Pancreas (tissue), 10 donors: ENCODE measurements at places on chromosomes 6 and 20. TPM values are rescaled to one million over a fixed set of nuclear protein-coding genes. Genes with fewer than 3 reads are reported as not detected.

DNA sequence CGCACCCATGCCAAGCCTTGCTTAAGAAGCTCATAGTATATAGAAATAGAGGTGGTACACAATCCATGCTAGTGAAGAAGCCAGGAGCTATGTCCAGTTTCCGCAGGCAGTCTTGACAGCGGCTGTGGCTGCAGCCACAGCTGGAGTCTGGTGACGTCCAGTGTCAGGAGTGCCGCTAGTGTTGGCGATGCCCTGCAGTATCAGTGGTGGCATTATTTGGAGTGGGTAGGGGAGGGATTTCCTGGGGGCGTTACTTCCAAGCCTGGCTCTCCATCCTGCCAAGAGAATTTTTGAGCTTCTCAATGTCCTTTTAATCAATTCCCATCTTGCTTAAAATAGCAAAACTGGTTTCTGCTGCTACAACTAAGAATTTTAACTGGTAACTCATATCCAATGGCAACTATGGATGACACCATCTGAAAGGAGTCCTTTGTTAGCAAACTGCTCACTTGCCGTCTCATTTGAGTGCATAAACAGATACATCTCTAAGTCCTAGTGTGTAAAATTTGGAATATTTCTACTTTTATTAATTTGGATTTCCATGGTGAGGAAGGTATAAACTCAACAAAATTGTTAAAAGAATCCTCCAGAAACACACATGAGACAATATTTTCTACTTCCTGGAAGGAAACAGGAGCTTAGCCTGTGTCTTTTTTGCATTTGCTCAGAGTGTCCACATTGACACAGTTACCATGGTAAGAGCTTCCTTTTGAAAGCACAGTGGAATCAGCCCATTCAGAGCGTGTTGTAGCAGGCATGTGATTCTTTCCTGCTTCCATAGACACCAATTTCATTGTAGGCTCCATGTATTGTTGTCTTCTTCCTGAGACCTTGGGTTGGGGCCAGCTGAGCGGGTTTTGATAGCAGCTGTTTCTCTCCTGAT, 44.6 kb upstream of the PXDC1 start:
- no peak for DNase-seq

- no peak for DNase-seq
Observed at GRCh38 chr20:63248835-63249591, 5.2 kb downstream of the NKAIN4 start.

The PNLDC1 gene
- 0.43 TPM for total RNA-seq

DNA sequence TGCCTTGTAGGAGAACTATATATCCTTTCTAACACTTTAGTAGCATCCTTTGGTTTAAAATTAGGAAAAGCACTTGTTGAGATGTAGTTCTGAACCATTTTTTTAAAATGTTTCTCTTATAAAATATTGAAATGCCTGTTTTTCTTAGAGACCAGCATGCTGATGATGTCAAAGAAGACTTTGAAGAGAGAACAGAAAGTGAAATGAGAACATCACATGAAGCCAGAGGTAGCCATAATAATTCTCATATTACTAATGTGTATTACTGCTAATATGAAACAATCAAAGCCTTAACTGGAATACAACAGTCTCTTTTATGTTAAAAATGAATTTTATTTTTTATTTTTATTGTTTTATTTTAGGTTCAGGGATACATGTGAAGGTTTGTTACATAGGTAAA, 102.0 kb downstream of the SAMD3 start:
- no peak for DNase-seq

- DNase-seq: no peak
Observed at GRCh38 chr20:37480919-37481318, 40.1 kb upstream of the NNAT start.

DNA sequence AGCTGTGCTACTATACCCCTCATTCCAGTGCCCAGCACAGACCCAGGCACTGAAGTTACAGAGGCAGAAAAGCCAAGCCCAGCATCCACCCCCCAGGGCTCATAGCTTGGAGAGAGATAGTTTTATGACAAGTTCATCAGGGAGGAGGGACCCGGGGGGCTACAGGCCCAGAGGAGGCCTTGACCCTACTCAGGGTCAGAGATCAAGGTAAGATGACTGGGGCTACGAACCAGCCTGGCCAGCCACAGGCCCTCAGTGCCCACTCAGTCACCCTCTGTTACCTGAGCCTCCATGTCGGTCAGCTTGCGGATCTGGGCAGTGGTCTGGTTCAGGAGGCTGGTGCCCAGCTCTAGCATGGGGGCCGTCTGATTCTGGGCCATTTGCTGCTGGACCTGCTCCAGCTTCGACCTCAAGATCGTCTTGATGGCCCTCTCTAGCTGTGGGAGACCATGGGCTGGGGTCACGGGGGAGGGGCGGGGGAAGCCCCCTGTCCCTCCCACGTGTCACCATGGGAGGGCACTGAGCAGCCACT, 26.1 kb downstream of the ANGPT4 start:
- DNase-seq: no peak

GRCh38 chr6:19137505-19137904, 699.7 kb upstream of the ID4 start:
- no peak for DNase-seq

The SMLR1 gene
- total RNA-seq: not detected

The BANF2 gene
- 6.4 TPM for total RNA-seq

GRCh38 chr6:118886641-118887040, 7.3 kb upstream of the ASF1A start:
- DNase-seq: no peak

GRCh38 chr6:167828325-167828956, 1.7 kb downstream of the AFDN start:
- no peak for DNase-seq

DNA sequence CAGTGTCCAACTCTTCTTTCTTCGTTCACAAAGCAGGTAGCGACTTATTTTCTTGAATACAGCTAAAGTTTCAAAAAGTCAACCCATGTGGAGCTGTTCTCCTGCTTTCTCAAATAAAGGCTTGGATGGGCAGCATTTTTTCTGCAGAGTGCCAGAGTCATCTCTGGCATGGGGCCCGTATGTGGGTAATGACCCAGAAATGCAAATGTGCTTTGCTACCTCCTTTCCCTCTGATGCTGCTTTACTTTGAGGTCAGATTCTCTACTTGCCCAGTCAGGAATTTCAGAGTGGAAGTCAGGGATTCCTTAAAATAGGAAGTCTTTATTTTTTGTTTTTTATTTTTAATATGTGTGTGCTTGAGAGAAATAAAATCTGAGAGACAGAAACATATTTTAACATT, 4.9 kb downstream of the NKAIN2 start:
- DNase-seq: no peak

- no peak for DNase-seq
Observed at GRCh38 chr20:58688840-58689239, 3.8 kb upstream of the NPEPL1 start.

- no peak for DNase-seq
Observed at GRCh38 chr6:165689699-165690098, 26.7 kb upstream of the PDE10A start.

- no peak for DNase-seq
Observed at GRCh38 chr6:104896914-104897313, 37.2 kb upstream of the HACE1 start.

DNA sequence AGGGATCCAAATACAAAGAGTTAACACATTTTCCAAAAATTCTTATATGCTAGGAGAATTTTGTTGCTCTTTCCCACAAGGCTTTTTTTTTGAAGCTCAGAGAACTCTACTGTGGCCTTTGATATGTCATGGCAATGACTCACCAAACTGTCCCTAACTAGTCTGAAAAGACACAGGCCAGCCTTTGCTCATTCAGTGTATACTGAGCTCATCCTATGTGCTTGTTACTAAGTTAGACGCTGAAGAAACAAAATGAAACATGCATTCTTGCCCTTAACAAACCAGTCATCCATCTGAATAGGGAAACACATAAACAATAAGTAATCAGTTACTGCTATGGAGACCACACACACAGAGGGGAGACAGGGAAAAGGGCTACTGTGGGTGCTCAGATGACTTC, 291.8 kb downstream of the FOXC1 start:
- no peak for DNase-seq

The SNX5 gene
- total RNA-seq: 20.5 TPM

The SIRPB2 gene
- total RNA-seq: 0.35 TPM

The CD83 gene
- 5.1 TPM for total RNA-seq

DNA sequence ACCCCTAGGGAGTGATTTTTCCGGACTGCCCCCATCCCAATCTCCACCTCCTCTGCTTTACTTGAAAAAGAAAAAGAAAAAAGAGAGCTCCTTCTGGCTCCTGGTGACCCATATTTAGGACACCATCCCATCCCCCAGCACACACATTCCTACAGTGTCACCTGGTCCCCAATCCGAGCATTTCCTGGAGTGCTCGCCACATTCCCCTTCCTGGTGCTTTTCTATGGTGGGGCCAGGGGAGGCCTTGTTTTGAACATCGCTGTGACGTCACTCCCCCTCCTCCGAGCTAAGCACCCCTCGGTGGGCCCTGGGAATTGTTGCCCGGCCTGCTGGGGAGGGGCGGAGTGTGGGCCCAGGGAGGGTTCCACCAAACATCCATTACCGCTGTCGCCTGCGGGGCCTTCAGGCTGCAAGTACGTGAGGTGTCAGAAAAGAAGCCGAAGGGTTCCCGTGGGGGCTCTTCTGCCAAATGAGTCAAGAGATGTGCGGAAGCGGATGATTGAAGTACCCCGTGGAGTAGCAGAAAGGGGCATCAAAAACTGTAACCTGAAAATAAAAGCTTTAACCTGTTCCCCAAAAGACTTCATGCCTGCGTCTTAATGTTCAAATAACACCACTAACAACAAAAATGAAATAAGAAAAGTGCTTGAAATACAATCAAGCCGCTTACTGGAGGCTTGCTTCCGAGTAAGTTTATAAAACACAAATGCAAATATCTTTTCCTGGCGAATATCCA, 2.8 kb upstream of the FOXC1 start:
- no peak for DNase-seq

- DNase-seq: no peak
Observed at GRCh38 chr6:28860581-28860980, 63.2 kb downstream of the TRIM27 start.

The BEND3 gene
- total RNA-seq: 2.9 TPM

DNA sequence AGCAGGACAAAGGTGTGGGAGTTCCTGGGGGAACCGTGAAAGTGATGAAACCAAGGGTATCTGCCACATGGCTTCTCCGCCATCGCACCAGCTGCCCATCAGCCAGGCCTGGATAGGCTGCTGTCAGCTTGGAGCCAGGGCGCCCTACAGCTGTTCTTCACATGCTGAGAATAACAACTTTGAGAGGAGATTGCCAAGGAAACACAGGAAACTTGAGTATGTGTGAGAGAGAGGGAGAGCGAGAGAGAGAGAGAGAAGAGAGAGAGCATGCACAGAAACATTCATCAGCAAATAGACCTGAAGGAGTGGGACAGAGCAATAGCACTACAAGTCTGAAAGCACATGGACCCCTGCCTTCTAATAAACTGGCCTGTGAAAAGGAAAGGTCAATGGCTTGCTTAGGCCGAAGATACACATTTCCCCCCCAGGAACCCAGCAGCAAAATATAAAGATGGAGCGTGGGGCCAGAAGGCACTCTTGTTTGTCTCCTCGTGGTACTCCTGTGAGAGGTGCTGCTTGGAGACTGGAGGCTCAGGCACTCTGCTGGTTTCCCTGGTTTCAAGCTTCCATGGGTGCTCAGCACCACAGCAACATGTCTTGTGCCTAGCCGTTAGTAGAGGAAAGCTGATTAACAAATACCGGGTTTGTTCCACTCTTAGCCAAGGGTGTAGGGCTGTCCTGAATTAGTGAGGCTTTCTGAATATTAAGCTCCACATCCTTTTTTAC, 53.0 kb downstream of the SNAP25 start:
- no peak for DNase-seq

The LY6G5C gene
- 2.6 TPM for total RNA-seq

The SALL4 gene
- 1.1 TPM for total RNA-seq

GRCh38 chr20:2840138-2840966, at the start of the genes PCED1A and VPS16:
TSS of gene PCED1A (minus strand) at chr20:2840655. CDS start at chr20:2839912, 743 bp downstream.
TSS of gene VPS16 (plus strand) at chr20:2840745. CDS start at chr20:2840775, 30 bp downstream.
- peak; percentile 84 for DNase-seq

DNA sequence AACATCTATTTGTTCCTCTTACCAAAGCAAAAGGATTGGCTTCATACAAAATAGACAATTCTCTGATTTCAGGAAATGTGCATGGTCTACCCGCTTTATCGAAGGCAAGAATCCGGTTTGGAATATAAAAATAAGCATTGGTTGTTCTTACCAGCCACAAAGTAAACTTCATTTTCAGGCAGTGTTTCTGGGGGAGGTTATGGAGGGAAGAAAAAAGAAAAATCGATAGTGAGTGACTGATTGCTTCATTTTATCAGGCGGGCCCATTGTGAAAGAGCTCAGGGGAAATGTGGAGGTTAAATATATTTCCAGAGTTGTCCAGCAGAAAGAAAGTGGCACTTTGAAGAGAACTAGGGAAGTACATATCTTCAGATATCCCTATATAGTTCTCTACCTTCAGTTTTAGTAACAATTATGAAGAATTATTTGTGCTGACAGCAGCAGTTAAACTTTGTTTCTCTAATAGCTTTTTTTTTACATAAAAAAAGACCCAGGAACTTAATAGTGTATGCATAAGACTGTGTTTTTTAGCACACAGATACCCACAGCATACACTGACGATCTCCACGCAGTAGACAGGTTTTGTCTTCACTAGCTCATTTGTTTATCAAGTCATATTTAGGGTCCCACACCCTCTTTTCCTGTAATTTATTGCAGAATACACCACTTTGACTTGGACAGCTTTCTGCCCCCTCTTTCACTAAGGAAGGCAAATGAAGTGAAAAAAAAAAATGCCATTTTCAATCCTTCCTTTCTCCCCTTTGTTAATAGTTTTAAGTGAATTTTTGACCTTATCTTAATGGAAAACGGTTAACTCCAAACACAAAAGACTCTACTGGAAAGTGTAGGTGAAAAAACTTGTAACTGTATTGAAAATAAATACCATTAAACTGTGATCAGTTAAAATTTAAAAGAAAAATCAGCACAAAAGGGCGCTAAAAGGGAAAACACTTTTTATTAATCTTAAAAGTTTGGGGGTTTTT, 2.9 kb downstream of the POU3F2 start:
- DNase-seq: no peak

GRCh38 chr20:53439616-53440015, 154.0 kb downstream of the ZNF217 start:
- DNase-seq: no peak

GRCh38 chr6:138510093-138510492, 10.8 kb upstream of the NHSL1 start:
- DNase-seq: no peak

DNA sequence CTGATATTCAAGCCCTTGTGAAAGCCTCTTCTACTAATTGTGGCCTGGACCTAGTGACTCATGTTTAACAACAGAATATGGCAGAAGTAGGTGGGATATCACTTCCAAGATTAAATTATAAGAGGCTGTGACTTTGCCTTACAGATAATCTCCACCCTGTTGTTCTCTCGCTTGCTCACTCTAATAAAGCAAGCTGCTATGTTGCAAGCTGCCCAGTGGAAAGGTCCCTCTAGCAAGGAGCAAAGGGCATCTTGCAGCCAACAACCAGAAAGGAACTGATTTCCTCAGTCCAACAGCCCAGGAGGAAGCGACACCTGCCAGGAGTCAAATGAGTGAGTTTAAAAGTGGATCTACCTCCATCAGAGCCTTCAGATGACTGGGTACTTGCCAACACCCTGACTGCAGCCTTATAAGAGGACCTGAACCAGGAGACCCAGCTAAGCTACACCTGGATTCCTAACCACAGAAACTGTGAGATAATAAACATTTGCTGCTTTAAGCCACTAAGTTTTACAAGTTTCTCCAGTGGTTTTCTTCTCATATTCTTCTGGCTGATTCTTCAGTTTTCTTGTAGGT, 112.6 kb downstream of the FRK start:
- DNase-seq: no peak

- DNase-seq: no peak
Observed at GRCh38 chr20:35146299-35146919, 727 bp downstream of the EDEM2 start.

The RSPO3 gene
- total RNA-seq: 1.00 TPM
